Stimulated activated CD4-positive, alpha-beta T cell treated with anti-CD3 and anti-CD28 coated beads, TNF-alpha, amount 100 ng/mL, for 48 hours (primary cell): ENCODE measurements at places on chromosomes 2 and 18.

DNA sequence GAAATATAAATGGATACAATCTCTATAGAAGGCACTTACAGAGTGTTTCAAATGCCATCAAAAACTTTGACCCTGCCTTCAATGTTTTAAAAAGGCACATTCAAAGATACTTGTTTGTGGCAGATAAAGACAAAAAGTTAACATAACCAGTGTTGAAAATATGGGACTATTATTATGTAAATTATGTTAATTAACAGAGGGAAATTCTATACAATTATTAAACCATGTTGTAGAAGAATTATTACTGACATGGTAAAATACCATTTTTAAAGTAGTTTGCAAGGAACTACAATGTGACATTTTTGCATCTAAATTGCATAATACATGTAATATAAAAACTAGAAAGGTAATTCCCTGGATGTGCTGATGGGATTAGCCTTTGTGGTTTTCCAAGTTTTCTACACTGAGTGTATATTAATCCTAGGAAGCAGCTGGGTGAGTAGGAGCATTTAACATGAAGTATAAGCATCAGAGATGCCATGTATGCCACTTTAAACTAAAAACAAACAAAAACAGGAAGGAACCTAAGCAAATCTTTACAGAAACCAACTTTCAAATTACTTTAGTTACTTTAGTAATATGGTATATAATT, 21.7 kb downstream of the MIB1 start:
- no peak for DNase-seq

GRCh38 chr2:238811759-238812158, 36.1 kb upstream of the TWIST2 start:
- no peak for DNase-seq

DNA sequence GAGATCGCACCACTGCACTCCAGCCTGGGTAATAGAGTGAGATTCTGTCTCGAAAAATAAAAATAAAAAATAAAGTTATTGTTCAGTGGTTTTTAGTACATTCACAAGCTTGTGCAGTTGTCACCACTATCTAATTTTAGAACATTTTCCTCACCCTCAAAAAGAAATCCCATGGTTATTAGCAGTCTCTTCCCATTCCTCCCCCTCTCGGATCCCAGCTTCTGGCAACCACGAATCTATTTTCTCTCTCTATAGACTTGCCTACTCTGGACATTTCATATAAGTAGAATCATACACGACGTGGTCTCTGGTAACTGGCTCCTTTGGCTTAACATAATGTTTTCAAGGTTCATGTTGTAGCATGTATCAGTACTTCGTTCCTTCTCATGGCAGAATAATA, 38.6 kb downstream of the CABLES1 start:
- DNase-seq, result no peak

- no peak for DNase-seq
These were observed 27.2 kb upstream of the EML4 start for GRCh38 chr2:42141687-42142546.

- DNase-seq, result no peak
These were observed 22.6 kb upstream of the USP34 start for GRCh38 chr2:61493523-61493942.

- DNase-seq, result no peak
These were observed 211.9 kb downstream of the AGPS start for GRCh38 chr2:177604271-177605065.

DNA sequence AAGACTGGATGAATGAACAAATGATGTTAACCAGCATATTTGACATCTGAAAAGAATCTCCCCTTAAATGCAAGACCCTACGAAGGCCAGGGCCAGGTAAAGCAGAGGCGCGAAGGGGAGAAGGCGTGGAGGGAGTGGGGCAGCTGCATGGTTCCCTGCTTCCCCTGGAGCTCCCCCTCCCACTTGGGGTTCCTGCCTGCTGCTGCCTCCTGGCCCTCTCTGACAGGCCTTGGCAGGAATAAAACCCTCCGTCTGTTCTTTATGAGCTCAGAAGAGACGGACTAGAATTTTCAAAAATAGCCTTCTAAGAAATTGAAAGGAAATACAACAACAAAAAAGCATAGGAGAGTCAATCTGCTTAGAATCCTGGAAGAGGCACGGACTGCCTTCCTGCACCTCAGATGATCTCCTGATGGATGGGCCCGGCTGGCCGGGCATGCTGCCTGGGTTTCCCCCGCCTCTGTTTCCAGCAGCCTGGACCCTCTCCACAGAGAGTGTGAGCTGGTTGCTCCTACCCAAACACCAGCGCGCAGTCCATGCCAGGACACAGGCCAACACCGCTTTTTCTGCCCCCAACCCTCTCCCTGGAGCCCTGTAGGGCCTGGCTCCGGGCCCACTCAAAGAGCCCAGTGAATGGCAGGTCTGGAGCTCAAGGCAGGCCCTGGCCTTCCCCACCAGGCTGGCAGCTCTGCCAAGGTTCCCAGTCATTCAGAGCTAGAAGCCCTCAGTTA, 23.9 kb downstream of the CFAP65 start:
- no peak for DNase-seq

DNA sequence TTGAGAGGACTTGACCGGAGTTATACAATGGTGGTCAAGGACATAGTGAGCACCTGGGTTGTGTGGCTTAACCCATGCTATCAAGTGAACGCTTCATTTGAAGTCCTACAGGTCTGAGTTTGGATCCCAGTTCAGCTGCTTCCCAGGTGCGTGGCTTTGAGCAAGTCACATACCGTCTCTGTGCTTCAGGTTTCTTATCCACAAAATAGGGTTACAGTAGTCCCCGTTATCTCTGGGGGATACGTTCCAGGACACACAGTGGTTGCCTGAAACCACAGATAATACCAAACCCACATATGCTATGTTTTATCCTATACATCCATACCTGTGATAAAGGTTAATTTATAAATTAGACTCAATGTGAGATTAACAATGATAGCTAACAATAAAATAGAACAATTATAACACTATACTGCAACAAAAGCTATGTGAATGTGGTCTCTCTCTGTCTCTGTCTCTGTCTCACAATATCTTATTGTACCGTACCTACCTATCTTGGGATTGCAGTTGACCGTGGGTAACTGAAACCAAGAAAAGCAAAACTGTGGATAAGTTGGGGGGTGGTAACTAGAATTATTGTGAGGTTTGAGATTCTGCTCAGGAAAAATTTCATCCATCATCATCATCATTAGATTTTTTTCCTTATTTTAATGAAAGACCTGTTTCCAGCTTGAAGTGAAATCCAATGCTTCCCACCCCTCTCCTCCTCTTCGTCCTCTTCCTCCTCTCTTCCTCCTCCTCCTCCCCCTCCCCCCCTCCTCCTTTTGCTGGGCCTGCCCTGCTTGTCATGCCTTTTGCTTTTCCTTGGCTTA, 22.7 kb downstream of the LBH start:
- no peak for DNase-seq

DNA sequence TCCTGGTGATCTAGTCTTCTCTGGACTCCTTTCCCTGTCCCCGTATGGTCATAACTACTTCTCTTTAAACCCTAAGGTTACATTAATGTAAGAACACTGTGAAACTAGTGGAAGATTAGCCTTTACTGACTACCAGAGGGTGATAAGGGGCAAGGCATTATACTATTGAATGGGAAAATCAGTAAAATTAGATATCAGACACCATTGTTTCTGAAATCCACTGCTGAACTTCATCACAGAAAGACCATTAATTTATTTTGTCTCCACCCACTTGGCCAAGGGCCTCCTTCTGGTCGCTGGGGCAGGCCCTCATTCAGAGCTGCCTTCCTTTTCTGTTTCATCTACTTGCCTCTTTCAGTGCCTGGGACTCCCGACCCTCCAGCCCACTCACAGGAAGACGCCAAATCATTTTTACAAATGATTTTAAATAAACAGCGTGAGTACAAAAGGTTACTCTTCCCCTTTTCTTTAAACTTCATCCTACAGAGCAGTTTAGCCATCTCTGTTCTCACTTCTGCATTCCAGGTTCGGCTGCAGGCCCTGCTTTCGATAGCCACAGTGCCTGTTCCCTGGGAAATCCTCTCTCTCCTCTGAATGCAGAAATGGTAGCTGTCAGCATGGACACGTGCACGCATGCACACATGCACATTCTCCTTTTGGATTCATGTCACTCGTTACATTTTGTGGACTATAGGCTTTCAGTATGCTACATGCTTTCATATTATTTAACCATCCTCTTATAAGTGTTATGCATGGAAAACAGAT, 70.3 kb upstream of the DOCK10 start:
- no peak for DNase-seq

- DNase-seq, result no peak
These were observed 24.0 kb upstream of the SLC39A10 start for GRCh38 chr2:195632856-195633572.

- no peak for DNase-seq
These were observed 53.7 kb downstream of the FAM210A start for GRCh38 chr18:13672657-13673056.

- no peak for DNase-seq
These were observed 57.2 kb downstream of the MAP4K3 start for GRCh38 chr2:39379643-39380524.

GRCh38 chr2:220935789-220936321, 636.2 kb downstream of the EPHA4 start:
- DNase-seq, result no peak

DNA sequence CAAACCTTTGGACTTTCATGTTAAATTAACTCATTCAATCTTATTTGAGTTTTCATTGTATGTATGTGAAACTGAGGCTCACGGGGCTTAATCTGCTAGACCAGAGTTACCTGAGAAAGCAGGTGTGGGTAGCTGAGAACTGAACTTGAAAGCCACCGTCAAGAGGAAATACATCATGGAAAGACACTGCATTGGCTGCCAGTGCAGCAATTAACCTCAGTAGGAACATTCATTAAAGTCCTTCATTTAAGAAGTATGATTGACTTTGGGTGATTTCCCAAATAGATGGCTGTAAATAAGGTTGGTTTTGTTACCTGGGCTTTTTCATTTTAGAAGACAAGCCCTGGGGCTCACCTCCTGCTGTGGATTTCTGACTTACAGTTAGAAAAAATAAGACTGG, 36.5 kb upstream of the MGAT5 start:
- no peak for DNase-seq

- DNase-seq, result no peak
These were observed 1.2 kb downstream of the KCNF1 start for GRCh38 chr2:10912796-10913455.

DNA sequence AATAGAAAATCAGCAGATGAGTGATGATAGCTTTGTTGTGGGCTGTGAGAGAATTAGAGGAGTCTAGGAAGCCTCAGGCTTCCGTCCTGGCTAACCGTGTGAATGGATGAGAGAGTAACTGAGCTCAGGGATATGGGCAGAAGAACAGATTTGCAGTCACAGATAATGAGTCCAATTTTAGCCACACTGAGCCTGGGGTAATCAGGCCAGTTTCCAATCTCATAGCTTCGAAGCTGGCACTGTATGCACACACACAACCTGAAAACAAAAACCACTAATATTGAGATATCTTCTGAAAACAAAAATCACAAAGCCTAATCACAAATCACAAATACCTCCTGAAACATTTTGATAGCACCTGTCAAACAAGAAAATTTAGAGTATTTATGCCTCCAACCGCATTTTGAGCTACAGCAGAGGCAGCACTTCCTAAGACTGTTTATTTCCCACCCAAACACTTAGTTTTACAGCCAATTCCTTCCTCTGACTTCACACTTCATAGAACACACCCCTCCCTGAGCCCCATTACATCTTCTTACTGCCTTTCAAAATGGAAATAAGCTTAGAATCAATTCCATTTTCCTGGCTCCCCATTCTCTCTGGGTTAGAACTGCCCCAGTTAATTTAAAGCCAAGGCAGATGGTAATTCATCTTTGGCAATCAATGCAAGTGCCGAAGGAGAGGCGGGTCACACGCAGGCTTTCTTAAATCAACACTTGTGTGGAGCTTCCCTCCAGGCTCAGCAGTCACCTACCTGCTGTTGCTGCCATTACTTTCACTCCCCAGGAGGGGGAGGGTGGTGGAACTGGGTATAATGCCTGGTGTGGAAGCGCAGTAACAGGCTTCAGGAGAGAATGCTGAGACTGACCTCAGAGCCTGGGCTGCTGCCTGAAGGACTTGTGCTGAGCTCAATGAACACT, 18.9 kb downstream of the TTR start:
- no peak for DNase-seq

DNA sequence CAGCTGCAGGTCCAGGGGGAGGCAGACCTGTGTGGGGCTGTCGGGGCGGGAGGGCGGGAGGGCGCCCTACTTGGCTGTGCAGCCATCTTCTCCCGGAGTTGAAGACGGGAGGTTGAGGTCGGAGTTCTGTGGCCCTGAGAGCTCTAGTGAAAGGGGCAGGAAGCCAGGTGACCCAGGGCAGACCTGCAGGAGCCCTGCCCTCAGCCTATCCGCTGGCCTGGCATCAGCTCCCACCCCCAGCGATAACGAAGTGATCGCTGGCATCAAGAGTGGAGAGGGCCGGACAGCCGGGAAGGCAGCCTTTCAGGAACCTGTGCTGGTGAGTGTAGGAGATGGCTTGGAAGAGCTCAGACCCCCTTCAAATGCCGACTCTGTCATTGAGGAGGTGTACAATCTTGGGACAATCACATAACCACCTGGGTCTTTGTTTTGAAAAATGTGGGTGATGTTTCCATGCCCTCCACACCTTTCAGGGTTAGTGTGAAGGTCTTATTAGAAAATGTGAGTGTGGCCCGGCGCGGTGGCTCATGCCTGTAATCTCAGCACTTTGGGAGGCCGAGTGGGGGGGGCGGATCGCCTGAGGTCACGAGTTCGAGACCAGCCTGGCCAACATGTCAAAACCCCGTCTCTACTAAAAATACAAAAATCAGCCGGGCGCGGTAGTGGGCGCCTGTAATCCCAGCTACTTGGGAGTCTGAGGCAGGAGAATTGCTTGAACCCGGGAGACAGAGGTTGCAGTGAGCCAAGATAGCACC, 1.3 kb downstream of the ARHGEF4 start:
- DNase-seq, result no peak

- DNase-seq, result no peak
These were observed 17.6 kb downstream of the SATB2 start for GRCh38 chr2:199440118-199440517.

GRCh38 chr2:148021886-148022285, 995 bp downstream of the MBD5 start:
- DNase-seq, result no peak

GRCh38 chr18:57089702-57090101, 57.2 kb upstream of the BOD1L2 start:
- no peak for DNase-seq
